Activated naive CD8-positive, alpha-beta T cell treated with anti-CD3 and anti-CD28 coated beads for 36 hours (primary cell): ENCODE measurements at places on chromosomes 6 and 20. TPM values are rescaled to one million over a fixed set of nuclear protein-coding genes. Genes with fewer than 3 reads are reported as not detected.

The HLA-A gene
- total RNA-seq: 1,111 TPM

The C6orf141 gene
- 0.33 TPM for total RNA-seq

The TUBB2A gene
- total RNA-seq: 2.0 TPM

GRCh38 chr20:4665591-4665990 lies 56.1 kb upstream of the PRND start:
- no peak for DNase-seq
- no peaks in the 10 kb centered on the region for H3K27me3 ChIP-seq
- H3K4me3 ChIP-seq: peak overlapping the region; percentile 50
- H3K36me3 ChIP-seq: peaks cover 6% of the 10 kb centered on the region

DNA sequence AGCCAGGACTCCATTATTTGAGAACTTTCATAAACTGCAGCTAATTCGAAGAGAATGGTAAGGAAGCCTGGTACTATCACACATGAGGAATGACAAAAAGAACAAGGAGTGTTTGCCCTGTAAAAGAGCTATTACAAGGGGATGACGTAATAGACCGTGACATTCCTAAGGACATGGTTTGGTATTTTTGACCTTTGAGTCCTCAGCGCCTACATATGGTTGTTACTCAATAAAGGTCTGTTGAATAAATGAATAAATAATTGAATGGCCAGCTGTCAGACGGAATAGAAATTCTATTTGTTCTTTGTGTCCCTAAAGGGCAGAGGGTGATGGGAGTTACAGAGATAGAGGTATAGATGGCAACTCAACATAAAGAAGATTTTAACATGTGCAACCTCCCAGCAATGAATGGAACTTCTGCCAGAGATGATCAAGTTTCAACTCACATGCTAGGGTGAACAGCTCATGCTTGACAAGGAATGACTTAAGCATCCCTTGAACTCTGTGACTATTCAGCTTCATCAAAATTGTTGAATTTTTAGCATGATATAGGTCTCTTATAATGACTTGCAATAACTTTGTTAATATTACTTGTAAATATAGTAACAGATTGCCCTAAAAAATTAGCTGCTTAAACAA lies 115.4 kb downstream of the TENT5A start:
- no peak overlapping the region for H3K4me3 ChIP-seq
- DNase-seq: no peak
- H3K4me1 ChIP-seq: no peaks in the 10 kb centered on the region
- no peaks in the 10 kb centered on the region for H3K27me3 ChIP-seq
- no peak overlapping the region for H3K27ac ChIP-seq
- no peaks in the 10 kb centered on the region for H3K36me3 ChIP-seq

DNA sequence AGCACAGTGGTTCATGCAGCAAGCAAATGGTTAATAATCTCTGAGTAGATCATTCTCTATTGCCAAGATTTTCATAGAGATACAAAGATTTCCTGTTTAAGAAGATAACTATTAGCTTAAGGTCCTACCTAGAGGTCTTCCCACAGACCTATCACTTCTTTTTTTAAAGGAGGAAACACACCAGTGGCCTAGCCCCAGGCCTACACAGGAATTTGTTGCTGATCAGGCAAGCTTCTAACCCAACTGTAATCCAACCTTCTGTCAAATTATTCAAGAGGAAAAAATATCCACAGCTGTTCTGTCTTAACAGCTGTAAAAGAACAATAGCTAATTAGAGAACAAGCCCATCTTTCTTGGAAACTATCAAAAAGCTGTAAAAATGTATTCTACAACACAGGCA lies 332.8 kb downstream of the BTBD9 start:
- H3K4me3 ChIP-seq: no peak overlapping the region
- no peaks in the 10 kb centered on the region for H3K27me3 ChIP-seq
- H3K27ac ChIP-seq: no peak overlapping the region
- peaks cover 7% of the 10 kb centered on the region for H3K4me1 ChIP-seq
- H3K36me3 ChIP-seq: peaks cover 3% of the 10 kb centered on the region

The ATAT1 gene
- 8.5 TPM for total RNA-seq

GRCh38 chr20:24971376-24972101 lies 21.0 kb downstream of the APMAP start:
- no peak overlapping the region for H3K4me3 ChIP-seq
- no peak for DNase-seq
- H3K36me3 ChIP-seq: peaks cover 48% of the 10 kb centered on the region
- H3K27ac ChIP-seq: no peak overlapping the region
- no peaks in the 10 kb centered on the region for H3K27me3 ChIP-seq

DNA sequence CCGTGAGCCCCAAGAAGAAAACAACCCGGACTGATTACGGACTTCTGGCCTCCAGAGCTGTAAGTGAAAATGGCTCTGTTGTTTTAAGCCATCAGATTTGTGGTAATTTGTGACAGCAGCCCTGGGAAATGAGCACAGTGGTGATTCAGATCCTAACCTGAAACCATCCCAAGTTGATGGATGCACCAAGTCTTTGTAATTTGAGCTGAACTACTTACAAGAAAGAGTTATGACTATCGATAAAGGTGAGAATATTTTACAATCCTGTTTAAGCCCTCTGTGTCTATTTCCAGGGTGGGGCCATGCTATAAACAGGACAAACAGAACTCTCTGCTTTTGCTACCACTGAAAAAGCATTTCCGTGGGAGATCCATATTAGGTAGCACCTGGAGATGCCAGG lies 19.1 kb upstream of the RIN2 start:
- H3K4me1 ChIP-seq: peaks cover 8% of the 10 kb centered on the region
- no peak overlapping the region for H3K4me3 ChIP-seq
- DNase-seq: no peak
- H3K27ac ChIP-seq: no peak overlapping the region
- no peaks in the 10 kb centered on the region for H3K36me3 ChIP-seq
- peaks cover 16% of the 10 kb centered on the region for H3K27me3 ChIP-seq

GRCh38 chr20:4008026-4008413 lies 7.3 kb downstream of the RNF24 start:
- no peaks in the 10 kb centered on the region for H3K27me3 ChIP-seq
- H3K27ac ChIP-seq: no peak overlapping the region
- peaks cover 15% of the 10 kb centered on the region for H3K4me1 ChIP-seq

GRCh38 chr6:141117874-141118273 lies 1014.9 kb upstream of the GJE1 start:
- no peaks in the 10 kb centered on the region for H3K36me3 ChIP-seq
- DNase-seq: no peak
- H3K27me3 ChIP-seq: peaks cover 3% of the 10 kb centered on the region

DNA sequence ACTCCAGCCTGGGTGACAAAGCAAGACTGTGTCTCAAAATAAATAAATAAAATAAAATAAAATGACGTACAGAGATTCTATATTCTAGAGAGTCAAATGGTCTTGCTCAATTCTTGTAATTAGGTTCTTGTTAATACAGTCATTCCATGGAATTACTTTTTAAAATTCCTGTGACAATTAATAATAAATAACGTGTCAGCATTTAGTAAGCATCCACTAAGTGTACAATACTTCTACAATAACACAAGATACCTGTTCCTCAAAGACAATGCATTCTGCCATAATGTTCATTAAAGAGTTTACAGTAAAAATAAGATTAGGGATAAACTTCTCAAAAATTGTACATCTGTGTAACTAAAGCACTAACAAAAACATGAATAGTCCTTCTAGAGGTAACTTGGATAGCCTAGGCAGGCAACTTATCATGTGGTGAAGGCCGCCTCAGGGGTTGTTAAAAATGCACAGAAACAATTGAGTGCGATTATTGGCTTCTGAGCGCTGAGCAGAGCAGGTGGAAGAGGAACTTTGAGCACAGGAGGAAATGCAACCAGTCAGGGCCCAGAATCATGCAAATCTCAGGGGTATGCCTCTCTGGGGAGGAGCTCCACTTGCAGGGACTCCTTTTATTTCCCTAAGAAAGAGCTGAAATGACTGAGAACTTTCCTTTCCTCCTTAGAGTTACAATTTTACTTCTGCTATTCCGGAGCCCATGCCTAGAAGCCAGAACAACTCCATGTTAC lies 37.1 kb downstream of the QRSL1 start:
- peaks cover 6% of the 10 kb centered on the region for H3K4me1 ChIP-seq
- H3K4me3 ChIP-seq: no peak overlapping the region
- no peak overlapping the region for H3K27ac ChIP-seq

DNA sequence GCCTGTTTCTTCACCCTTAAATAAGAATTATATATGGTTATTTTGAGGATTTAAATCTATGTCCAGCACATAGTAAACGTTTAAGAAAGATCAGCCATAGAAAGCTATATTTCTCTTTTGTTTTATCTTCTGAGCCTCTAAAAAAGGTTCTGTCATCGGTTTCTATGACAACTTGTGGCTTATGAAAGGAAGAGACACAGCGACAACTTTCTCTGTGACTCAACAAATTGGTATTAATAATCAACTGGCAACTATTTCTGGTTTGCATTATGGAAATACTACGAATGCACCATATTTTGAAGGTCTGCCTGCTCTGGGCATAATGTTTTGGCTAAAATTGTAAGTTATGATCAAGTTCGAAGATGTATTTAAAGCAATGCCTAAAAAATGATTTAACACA lies 751.0 kb downstream of the CD109 start:
- DNase-seq: no peak
- no peaks in the 10 kb centered on the region for H3K27me3 ChIP-seq
- H3K4me1 ChIP-seq: no peaks in the 10 kb centered on the region
- no peak overlapping the region for H3K27ac ChIP-seq

The BMP7 gene
- not detected for total RNA-seq

The GPLD1 gene
- 1.1 TPM for total RNA-seq

GRCh38 chr6:104409913-104410312 lies 449.8 kb downstream of the HACE1 start:
- no peak overlapping the region for H3K27ac ChIP-seq
- no peaks in the 10 kb centered on the region for H3K27me3 ChIP-seq
- H3K4me3 ChIP-seq: no peak overlapping the region
- no peaks in the 10 kb centered on the region for H3K4me1 ChIP-seq

The ADGRF1 gene
- total RNA-seq: not detected

- no peak overlapping the region for H3K27ac ChIP-seq
- no peak for DNase-seq
- H3K4me3 ChIP-seq: no peak overlapping the region
- no peaks in the 10 kb centered on the region for H3K4me1 ChIP-seq
- no peaks in the 10 kb centered on the region for H3K36me3 ChIP-seq
- peaks cover 4% of the 10 kb centered on the region for H3K27me3 ChIP-seq
These were observed 127.9 kb downstream of the QRSL1 start for GRCh38 chr6:106757267-106757666.

DNA sequence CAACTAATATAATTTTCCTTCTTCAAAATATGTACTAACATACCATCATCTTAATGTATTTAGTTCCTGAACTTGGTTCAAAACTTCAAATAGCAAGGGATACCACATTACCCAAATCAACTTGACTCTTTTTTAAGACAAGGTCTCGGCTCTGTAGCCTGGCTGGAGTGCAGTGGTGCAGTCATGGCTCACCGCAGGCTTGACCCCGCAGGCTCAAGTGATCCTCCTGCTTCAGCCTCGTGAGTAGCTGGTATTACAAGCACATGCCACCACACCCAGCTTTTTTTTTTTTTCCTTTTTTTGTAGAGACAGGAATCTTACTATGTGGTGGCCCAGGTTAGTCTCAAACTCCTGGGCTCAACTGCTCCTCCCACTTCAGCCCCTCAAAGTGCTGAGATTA lies 55.9 kb upstream of the LYRM2 start:
- DNase-seq: no peak
- peaks cover 2% of the 10 kb centered on the region for H3K4me1 ChIP-seq
- H3K27me3 ChIP-seq: no peaks in the 10 kb centered on the region
- H3K36me3 ChIP-seq: peaks cover 24% of the 10 kb centered on the region
- no peak overlapping the region for H3K4me3 ChIP-seq

The TGM2 gene
- total RNA-seq: not detected

The RRAGD gene
- 14.8 TPM for total RNA-seq

- DNase-seq: no peak
- H3K4me3 ChIP-seq: no peak overlapping the region
- H3K27me3 ChIP-seq: no peaks in the 10 kb centered on the region
- H3K4me1 ChIP-seq: peaks cover 15% of the 10 kb centered on the region
- H3K36me3 ChIP-seq: peaks cover 32% of the 10 kb centered on the region
These were observed 42.4 kb downstream of the DHX35 start for GRCh38 chr20:39004508-39004907.

The HCRTR2 gene
- not detected for total RNA-seq

The DUSP15 gene
- not detected for total RNA-seq

The HTR1E gene
- total RNA-seq: not detected

DNA sequence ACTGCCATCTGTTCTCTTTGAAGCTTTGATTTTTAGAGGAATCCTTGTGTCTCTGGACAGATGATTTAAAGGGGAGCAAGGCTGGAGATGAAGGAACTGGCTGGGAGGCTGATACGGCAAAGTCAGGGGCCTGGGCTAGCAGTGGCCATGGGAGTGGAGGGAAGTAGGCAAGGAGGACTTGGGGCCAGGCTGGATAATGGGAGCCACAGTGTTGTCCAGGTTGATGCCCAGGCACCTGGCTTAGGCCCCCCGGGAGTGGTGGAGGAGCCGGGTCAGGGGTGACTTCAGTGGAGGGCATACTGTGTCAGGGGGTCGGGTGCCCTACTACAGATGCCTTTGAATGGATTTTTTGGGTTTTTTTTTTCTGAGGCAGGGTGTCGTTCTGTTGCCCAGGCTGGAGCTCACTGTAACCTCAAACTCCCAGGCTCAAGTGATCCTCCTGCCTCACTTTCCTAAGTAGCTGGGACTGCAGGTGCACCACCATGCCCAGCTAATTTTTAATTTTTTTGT lies 45.0 kb downstream of the EFCAB8 start:
- DNase-seq: no peak
- peaks cover 9% of the 10 kb centered on the region for H3K4me1 ChIP-seq
- no peak overlapping the region for H3K27ac ChIP-seq
- no peaks in the 10 kb centered on the region for H3K27me3 ChIP-seq

DNA sequence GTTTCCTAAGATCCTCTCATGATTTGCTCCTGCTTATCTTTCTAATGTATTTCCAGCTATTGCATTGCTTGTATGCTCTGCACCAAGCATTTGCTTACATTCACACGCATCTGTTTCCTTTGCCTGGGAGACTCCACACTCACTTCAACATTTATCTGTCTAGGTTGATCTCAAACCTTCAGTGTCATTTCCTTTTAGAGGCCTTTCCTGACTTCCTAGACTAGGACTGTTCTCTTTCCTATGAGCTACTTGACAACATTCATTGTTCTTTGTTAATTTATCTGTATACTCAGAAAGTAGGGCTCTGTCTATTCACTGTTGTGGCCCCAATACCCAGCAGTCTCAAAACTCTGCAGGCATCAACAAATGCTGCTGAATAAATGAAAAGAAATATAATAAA lies 84.4 kb downstream of the WASF1 start:
- H3K27me3 ChIP-seq: no peaks in the 10 kb centered on the region
- H3K4me3 ChIP-seq: no peak overlapping the region
- no peak overlapping the region for H3K27ac ChIP-seq
- no peaks in the 10 kb centered on the region for H3K36me3 ChIP-seq

DNA sequence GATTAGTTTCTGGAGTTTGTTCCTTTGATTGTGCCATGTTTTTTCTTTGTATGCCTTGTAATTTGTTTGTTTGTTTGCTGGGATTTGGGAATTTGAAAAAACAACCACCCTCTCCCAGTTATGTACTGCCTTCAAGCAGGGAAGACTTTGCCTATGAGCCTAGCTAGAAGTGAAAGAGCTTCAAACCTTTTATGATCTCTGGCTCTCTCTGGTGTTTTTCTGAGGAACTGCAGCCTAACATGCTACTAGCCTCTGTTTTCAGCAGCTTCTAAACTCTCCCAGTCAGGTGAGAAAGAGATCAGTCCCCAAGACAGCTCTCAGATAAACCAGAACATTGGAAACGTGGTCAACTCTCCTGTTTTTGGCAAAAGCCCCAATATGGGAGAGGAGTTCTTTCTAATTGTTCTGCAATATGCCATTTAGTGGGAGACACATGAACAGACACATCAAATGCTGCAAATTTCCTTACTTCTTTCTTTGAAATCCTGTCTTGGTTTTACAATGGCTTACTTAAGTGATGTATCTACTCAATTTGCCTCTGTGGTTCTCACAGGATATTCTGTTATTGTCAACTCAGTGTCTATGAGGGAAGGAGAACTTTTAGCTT lies 58.9 kb upstream of the SERINC1 start:
- H3K27me3 ChIP-seq: peaks cover 29% of the 10 kb centered on the region
- peak; percentile 17 for DNase-seq
- peaks cover 1% of the 10 kb centered on the region for H3K36me3 ChIP-seq
- H3K4me3 ChIP-seq: no peak overlapping the region

The PNLDC1 gene
- total RNA-seq: not detected

The PRDM13 gene
- 0.10 TPM for total RNA-seq
